ENCODE measurements at places on chromosomes 4 and X.

- no peak for DNase-seq
These were observed 443.2 kb downstream of the INPP4B start for GRCh38 chr4:142402900-142403299.

DNA sequence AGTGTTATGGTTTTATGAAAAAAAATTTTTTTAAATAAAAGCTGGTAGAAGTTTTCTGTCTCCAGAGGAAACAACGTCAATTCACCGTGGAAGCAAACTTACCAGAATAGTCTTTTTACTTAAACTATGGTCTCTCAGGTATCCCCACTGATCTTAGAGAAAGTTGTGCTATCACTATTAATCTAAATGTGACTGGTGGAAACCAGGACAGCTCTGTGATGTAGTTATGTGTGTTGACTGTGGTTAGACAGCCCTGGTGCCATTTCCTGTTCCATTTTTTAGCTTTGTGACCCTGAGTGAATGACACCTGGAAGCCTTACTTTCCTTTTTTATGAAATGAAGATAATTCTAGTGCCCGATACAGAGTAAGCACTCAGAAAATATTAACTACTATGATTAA is 111.8 kb upstream of the HUWE1 start:
- DNase-seq = no peak

- no peak for DNase-seq
These were observed 80.8 kb upstream of the BMPR1B start for GRCh38 chr4:94676970-94677369.

DNA sequence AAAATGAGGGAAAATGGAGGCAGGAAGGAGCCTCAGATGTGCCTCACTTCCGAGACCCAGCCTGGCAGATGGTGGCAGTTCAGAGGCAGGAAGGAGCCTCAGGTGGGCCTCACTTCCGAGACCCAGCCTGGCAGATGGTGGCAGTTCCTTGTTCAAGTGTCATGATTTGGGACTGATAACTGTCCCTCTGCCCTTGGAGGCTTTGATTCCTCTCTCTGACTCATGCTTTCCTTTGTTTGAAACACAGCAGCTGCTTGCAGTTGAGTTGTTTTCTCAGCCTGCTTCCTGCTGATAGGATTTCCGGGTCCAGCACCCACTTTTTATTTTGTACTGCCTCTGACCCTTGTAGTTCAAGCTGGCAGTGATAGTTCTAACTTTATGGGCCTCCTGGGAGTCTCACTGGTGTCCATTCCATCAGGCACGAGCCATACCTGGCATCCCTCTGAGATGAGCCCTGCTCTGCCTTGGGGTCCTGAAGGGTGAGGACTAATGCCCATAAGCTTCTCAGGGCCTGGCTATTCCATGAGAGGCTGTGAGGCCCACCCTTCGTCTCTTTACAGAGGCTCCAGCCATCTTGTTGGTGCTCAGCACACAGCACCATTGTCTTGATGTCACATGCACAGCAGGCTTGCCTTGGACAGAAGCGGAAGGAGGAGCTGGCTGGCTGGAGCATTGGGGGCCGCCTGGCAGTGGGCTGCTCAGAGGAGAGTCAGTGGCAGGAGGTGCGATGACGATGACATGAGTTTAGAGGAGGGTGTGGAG is 13.0 kb downstream of the RGS12 start:
- DNase-seq = no peak

DNA sequence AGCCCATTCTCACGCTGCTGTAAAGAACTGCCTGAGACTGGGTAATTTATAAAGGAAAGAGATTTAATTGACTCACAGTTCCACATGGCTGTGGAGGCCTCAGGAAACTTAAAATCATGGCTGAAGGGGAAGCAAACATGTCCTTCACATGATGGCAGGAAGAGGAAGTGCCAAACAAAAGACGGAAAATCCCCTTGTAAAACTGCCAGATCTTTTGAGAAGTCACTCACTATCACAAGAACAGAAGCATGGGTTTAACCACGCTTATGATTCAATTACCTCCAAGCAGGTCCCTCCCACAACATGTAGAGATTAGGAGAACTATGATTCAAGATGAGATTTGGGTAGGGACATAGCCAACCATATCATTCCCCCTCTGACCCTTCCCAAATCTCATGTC is 335.5 kb downstream of the IL15 start:
- no peak for DNase-seq

GRCh38 chr4:70619778-70620177 is 8.8 kb upstream of the ENAM start:
- no peak for DNase-seq

- no peak for DNase-seq
These were observed 195.7 kb upstream of the TBL1X start for GRCh38 chrX:9269134-9269533.

DNA sequence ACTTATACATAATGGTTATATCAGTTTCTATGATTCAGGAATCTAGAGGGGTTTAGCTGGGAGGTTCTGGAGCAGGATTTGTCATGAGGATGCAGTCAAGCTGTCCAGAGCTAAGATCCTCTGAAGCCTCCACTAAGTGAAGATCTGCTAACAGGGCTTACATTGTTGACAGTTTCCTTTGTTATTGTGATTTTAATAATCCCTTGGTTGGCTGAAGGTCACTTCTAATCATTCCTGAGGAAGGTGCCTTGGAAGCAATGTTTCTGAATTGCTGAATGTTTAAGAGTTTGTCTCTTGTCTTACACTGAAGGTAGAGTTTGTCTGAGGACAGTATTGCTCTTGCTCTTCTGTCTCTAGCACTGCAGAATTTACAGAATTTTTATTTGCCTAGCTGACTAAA is 41.3 kb downstream of the BANK1 start:
- no peak for DNase-seq

- DNase-seq = no peak
These were observed 147.0 kb downstream of the PDGFC start for GRCh38 chr4:156824451-156825060.

GRCh38 chr4:147368948-147369347 is 111.9 kb upstream of the EDNRA start:
- no peak for DNase-seq

DNA sequence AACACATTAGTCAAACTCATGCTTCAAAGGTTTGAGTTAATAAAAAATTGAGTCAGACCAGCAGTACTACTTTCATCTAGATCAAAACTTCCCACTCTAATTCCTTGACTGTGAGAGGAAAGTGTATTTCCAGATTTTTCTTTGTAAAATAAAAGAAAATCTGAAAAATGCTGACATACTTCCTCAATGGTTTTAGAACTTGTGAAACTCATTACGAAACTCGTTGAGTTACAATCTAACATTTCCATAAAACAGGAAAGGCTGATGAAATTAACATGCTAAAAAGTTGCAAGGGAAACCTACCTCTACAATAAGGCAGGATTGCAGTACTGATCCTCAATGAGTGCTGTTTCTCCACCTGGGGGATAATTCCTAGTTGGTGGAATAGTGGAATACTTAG is 217.8 kb upstream of the HCCS start:
- no peak for DNase-seq

GRCh38 chr4:147693218-147693617 is 9.3 kb upstream of the PRMT9 start:
- DNase-seq = no peak

DNA sequence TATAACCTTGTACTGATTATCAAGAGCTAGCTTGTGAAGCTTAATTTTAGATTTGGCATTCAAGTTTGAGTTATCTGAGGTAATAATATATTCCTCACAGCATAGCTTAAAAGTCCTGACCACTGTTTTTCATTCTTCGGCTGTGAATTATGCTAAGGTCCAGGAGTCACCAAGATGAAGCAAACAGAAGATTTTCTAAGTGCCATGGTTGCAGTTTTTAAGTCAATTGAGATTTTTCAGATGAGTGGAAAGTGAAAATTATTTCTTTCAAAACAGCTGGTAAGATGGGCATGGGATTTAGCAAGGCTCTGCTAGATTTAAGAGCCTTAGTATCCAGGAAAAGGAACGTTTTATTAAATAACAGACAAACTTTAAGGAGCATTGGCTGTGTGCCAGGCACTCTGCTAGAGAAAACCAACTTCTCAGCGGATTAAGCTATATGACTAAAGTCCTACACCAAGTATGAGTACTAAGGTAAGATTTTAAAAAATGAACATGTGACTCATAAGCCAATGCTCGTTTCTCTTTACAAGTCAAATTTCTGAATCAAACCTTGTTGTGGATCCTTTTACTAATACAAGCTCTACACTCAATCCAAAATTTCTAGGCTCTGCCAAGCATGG is 149.9 kb upstream of the IL15 start:
- no peak for DNase-seq

GRCh38 chr4:96003951-96004740 is 164.3 kb downstream of the PDHA2 start:
- no peak for DNase-seq

DNA sequence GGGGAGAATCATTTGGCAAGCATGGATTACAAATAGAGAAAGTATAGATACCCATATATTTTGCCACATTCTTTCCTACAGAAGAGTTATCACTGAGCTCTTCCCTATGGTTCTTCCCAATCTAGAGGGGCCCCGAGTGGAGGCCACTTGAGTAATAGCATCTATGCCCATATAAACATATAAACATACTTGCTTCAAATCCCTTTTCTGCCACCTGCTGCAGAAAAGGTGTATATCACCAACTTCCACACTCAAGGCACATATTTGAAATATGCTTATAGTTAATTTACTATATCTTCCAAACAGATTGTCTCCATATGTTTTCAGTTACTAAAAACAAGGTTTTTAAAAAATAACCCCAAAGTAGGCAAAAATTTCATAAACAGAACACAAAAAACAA is 642.8 kb upstream of the DIPK2B start:
- no peak for DNase-seq

- DNase-seq = no peak
These were observed 44.3 kb downstream of the AR start for GRCh38 chrX:67587946-67588624.

GRCh38 chr4:83889802-83890201 is 353.9 kb downstream of the GPAT3 start:
- DNase-seq = no peak

GRCh38 chrX:102739657-102740056 is 19.1 kb downstream of the GPRASP3 start:
- DNase-seq = no peak

- no peak for DNase-seq
These were observed 80.0 kb downstream of the NWD2 start for GRCh38 chr4:37324546-37324945.

GRCh38 chr4:65668201-65669089 is 1.8 kb downstream of the EPHA5 start:
- no peak for DNase-seq

GRCh38 chr4:87978681-87979080 is 3.2 kb downstream of the SPP1 start:
- DNase-seq = no peak

- DNase-seq = no peak
These were observed 88.9 kb downstream of the ZNF674 start for GRCh38 chrX:46456125-46456922.

DNA sequence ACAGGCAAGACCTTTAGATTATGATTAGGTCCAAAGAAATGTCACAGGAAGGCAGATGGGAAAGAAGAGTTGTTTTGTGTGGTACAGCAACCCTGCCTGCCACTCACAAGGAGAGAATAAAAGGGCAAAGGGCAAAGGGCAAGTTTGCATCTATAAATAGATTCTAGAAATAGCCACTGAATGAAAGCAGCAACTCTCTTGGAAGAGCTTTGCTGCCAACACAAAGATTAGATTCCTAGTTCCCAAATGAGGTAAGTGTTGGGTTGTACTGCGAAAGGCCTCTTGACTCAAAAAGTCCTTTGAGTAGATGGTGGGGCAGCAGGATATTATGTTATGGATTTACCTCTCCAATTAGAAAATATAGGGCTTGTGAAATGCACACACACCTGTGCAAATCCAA is 61.2 kb downstream of the MOSPD2 start:
- DNase-seq = no peak

DNA sequence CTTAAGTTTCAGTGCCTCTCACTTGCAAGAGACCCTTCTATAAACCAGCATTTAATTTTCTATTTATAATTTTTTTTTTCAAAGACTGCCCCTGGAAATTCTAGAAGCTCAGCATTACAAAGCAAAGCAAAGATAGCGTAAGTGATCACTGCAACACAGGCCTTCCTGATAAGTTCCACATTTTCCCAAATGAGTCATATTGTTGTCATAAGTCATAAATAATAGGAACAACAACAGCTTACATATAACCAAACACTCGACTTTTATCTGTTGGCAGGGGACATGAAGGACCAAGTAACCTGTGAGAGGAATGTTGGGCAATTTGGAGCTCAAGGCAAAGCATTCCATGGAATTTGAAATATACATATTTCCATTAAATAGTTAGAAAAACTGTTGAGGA is 815.5 kb downstream of the DMD start:
- DNase-seq = no peak

- no peak for DNase-seq
These were observed 90.4 kb downstream of the PHKA2 start for GRCh38 chrX:18893536-18893935.

DNA sequence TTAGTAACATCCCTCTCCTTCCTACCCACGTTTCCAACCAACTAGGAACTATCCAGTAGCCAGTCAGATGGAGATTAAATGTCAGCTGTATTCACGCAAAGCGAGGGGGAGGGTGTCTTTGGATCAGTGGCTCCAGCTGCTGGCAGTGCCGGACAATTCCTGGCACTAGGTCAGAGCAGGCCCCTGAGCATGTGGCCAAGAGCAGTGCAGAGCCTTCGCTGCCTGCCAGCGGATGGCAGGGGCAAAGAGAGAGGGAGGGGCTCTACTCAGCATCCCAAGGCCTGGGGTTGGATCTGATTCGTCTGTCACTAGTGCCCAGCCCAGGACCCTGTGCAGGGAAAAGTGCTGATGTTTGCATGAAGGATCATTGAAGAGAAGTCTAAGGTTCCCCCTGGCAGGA is 28.7 kb upstream of the JAKMIP1 start:
- no peak for DNase-seq

- no peak for DNase-seq
These were observed 313.0 kb downstream of the ARHGAP10 start for GRCh38 chr4:148044912-148045352.

DNA sequence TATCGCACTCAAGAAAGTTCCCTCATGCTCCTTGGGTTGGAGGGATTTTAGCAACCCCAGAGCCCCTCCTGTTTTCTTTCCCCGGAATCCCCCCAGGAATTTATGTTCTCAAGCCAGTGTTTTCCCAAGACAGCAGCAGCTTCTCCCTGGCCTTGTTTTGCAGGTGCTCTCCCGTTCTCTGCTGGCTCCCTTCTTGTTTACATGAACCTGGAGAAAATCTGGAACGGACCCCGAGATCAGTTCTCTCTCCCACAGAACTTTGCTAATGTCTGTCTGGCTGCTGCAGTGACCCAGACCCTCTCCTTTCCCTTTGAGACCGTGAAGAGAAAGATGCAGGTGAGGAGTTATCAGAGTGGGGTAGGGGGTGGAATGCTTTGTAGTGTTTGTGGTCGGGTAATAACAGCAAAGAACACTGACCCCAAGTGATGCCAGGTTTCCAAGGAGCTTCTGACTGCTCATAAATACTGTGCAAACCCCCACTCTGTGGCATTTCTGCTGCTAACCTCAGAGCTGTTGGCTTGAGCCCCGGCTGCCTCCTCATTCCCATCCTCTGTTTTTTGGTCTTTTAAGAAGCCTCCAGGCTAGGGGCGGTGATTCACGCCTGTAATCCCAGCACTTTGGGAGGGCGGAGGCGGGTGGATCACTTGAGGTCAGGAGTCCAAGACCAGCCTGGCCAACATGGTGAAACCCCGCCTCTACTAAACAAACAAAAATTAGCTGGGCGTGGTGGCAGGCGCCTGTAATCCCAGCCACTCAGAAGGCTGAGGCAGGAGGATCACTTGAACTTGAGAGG is 11.1 kb downstream of the SLC25A43 start:
- no peak for DNase-seq

Measured in iPS-NIHi11 (cell line).